ENCODE measurements at places on chromosomes 16 and 17.

GRCh38 chr16:71843572-71843971, 2.2 kb upstream of the ATXN1L start:
- DNase-seq = no peak

DNA sequence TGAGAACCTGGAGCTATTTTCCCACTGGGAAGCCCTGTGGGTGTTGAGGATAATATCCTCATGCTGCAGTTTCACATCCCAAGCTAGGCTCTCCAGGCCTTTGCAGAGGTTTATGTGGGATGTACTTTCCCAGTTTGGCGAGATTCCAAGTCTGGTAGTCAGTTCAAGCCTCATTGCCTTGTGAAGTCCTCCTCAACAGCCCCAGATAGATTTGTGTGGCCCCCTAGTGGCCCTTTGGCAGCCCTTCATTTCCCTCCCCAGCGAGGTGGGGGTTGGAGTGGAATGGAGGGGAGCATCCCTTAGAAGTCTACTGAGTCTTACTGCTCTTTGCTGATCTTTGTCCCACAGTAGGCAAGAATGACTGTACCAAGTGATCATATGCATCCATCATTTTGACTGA, 137.9 kb downstream of the CDH11 start:
- DNase-seq = peak; percentile 10

DNA sequence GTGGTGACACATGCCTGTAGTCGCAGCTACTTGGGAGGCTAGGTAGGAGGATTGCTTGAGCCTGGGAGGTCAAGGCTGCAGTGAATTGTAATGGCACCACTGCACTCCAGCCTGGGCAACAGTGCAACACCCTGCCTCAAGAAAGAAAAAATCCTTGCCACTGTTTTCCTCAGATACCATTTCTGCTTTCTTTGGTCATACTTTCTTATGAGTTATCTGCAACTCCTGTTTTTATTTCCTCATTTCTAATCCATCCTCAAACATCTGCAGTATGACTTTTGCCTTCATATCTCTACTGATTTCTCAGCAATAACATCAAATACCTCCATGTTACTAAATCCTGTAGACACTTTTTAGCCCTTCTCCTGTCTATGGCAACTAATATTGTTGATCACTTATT, 3.1 kb upstream of the AP2B1 start:
- DNase-seq = no peak

DNA sequence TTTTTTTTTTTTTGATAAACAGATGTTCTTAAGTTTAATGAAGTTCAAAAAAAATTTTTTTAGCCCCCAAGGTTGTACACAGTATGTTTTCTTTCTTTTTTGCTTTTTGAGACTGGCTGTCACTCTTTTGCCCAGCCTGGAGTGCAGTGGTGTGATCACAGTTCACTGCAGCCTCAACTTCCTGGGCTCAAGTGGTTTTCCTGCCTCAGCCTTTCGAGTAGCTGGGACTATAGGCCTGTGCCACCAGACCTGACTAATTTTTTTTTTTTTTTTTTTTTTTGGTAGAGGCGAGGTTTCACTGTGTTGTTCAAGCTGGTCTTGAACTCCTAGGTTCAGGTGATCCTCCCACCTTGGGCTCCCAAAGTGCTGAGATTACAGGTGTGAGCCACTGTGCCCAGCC, 12.8 kb downstream of the ITGAE start:
- no peak for DNase-seq

GRCh38 chr17:78399693-78400144, 21.3 kb downstream of the PGS1 start:
- DNase-seq = no peak

DNA sequence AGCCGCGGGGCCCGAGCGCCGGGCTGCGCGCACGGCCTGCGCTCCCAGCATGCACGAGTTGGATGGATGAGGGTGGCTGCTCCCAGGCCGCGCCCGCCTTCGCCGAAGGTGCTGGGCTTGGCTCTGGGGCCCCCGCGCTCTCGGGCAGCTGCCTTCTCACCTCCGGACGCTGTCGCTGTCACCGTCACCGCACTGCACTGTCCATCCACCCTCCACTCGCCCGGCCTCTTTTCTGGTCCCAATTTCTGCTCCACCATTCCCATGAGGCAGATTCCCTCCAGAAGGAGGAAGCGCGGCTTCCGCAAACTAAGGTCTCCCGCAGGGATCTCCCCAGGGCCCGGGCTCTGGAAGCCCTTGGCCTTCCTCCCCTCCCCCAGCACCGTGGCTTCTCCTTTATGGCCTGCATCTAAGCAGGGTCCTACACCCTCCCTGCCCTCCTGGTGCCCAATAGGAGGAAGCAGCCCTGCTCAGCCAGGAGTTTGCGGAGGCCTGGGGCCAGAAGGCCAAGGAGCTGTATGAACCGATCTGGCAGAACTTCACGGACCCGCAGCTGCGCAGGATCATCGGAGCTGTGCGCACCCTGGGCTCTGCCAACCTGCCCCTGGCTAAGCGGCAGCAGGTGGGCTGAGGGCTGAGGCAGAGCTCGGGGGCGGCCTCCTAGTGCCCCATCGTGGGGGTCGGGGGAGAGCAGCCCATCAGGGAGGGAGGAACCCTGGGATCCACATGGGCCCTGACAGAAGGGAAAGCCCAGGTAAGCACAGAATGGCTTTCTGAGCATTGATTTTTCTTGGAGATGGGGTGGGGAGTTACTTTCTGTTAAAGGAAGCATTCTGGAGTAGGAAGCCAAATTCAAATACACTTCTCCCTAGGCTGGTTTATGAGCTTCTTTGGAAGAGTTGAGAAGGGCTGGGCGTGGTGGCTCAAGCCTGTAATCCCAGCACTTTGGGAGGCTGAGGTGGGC, 899 bp downstream of the ACE start:
- no peak for DNase-seq

DNA sequence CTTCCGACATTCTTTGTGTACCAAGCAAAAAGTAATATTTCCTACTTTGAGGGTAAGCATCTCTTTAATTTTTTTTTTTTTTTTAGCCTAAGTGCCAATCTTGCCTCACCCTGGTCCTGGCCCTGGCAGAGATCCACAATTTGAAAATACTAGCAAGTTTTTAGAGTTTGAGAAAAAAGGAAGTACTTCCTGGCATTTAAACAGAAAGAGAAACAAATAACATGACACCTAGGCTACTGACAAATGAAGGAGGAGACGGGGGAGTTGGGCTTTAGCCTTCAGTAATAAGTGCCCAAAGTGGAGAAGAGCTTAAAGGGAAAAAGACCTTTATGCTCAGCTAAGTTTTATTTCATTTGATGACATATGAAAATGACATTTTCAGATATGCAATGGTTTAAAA, 92.8 kb downstream of the HS3ST3A1 start:
- no peak for DNase-seq

- DNase-seq = no peak
Measured at GRCh38 chr16:69538808-69539207, 27.0 kb upstream of the NFAT5 start.

DNA sequence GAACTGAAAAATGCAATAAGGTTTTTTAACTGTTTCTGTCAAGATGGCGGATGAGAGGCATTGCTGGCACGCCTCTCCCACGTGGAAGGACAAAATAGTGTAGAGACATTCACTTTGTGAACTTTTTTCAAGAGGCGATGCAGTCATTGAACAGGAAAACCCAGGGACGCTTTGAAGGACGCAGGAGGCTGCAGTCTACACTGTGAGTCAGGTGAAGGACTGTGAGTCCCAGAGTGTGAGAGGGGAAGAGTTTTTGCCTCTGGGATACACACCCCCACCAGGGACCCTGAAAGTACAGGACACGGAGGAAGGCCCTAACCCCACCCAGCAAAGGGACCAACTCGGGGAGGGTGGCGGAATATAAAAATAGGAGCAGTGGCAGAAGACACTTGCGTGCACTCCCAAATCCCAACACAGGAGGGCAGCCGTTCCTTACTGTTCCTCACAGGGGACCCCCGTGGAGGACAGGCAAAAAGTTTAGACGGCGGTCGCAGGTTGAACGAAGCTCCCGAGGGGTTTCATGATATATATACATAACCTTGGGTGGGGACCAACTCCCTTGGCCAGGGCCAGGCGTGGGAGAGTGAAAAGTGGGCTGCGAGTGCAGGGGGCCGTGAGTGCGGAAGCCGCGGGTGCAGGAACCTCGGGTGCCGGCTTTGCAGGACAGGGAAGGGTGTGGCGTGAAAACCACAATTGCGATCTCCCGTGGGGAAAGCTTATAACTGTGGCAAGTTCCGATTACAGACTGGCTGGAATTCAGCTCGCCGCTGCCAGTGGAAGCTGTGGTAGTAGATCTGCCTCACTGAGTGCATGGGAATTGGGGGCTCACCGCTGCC, 82.0 kb upstream of the ALOX12 start:
- peak; percentile 68 for DNase-seq

- no peak for DNase-seq
Measured at GRCh38 chr16:84829168-84829965, 9.6 kb downstream of the CRISPLD2 start.

DNA sequence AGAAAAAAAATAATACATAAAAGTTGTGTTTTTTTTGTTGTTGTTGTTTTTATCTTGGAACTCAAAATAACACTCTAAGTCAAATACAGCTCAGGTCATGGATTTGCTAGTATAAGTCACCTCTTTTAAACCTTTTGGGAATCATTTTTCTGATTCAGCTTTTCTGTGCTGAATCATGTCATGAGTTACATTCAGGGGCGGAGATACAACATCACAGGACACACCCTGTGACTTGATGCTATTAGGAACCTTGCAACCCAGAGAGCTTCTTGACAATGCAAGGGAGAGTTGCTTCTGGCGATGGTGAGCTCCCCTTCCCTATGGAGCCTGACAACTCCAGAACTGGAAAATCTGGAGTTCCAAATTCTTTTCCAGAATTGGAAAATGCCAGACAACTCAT, 358.3 kb upstream of the C16orf82 start:
- DNase-seq = no peak

- no peak for DNase-seq
Measured at GRCh38 chr16:70418274-70418992, 20.5 kb downstream of the ST3GAL2 start.

DNA sequence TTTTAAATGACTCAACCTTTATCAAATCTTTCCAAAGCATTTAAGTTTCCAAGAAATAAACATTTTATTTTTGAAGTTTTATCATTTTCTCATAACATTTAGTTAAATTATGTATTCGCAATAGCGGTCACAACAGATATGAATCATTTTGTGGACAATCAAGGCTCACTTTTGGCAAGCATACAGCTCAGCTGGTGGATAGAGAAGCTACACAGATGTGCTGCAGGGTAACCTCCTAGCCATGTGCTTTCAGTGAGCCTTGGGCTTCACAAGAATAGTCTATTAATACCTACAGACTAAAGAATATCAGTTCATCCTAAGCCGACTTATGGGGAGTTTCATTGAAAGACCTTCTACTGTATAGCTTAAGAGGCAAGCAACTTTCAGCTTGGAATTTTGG, 144.8 kb downstream of the MRTFB start:
- no peak for DNase-seq

- DNase-seq = no peak
Measured at GRCh38 chr17:79349506-79350400, 261.1 kb downstream of the RBFOX3 start.
